GM12878 (cell line): ENCODE measurements at places on chromosomes 16 and 17. TPM values are rescaled to one million over a fixed set of nuclear protein-coding genes. Genes with fewer than 3 reads are reported as not detected.

The CBFA2T3 gene
- 35.4 and 42.6 TPM in 2 replicates for total RNA-seq

The MRPL12 gene
- 163 and 169 TPM in 2 replicates for total RNA-seq

The CRYM gene
- total RNA-seq = 4.8 and 5.1 TPM in 2 replicates

The ODAD4 gene
- 0.46 TPM in 1 of 2 replicates, not detected in the other for total RNA-seq

The TP53TG3 gene
- total RNA-seq = not detected in 2 replicates

The NUBP1 gene
- total RNA-seq = 46.7 and 53.3 TPM in 2 replicates

The CASKIN1 gene
- 0.33 and 0.53 TPM in 2 replicates for total RNA-seq

The HAP1 gene
- total RNA-seq = not detected in 2 replicates

The ST6GALNAC1 gene
- total RNA-seq = 0.08 and 0.29 TPM in 2 replicates

The KRT20 gene
- 0.23 and 0.37 TPM in 2 replicates for total RNA-seq

The FNDC8 gene
- total RNA-seq = 0.15 TPM in 1 of 2 replicates, not detected in the other

The LAT gene
- total RNA-seq = 4.0 and 6.9 TPM in 2 replicates

The TLCD2 gene
- total RNA-seq = 0.08 and 0.15 TPM in 2 replicates

The ELMO3 gene
- 4.7 TPM in 2 replicates for total RNA-seq

The ABI3 gene
- total RNA-seq = 64.8 and 67.0 TPM in 2 replicates

The ACACA gene
- total RNA-seq = 66.4 and 74.2 TPM in 2 replicates

The PROCA1 gene
- 1.5 and 2.4 TPM in 2 replicates for total RNA-seq

The TIMM22 gene
- total RNA-seq = 10.8 and 12.0 TPM in 2 replicates

The UTS2R gene
- total RNA-seq = 0.36 and 1.1 TPM in 2 replicates

The NMRAL1 gene
- total RNA-seq = 66.0 and 72.4 TPM in 2 replicates

The WSB1 gene
- total RNA-seq = 91.0 and 108 TPM in 2 replicates

The WFDC1 gene
- not detected in 2 replicates for total RNA-seq

The KRT13 gene
- total RNA-seq = not detected in 2 replicates

The SEPTIN1 gene
- total RNA-seq = 124 and 125 TPM in 2 replicates

The MED1 gene
- total RNA-seq = 40.2 and 41.2 TPM in 2 replicates

The EPN3 gene
- not detected in 2 replicates for total RNA-seq

The HP gene
- 8.7 and 10.8 TPM in 2 replicates for total RNA-seq

The GALR2 gene
- 0.24 TPM in 1 of 2 replicates, not detected in the other for total RNA-seq

The GRAPL gene
- total RNA-seq = 29.3 and 32.4 TPM in 2 replicates
